ENCODE measurements at places on chromosomes 7 and 10.

DNA sequence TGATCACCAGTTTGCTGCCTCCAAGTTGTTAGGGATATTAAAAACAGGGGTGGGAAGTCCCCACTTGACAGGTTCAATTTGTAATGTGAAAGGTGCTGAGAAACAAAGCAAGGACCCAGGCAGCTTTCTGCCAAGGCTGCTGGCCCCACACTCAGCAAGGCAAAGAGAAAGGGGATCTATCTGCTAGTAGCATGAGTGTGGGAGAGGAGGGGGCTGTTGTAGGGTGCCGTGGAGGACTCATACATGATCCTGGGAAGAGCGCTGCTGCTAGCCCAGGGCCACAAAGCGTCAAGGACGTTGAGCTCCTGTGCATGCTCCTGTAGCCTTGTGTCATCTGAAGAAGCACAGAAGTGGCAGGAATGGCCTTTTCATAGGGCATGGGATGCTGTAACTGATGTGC, 96.5 kb upstream of the INSYN2A start:
- DNase-seq: no peak

- no peak for DNase-seq
These were observed 454.6 kb upstream of the ANKRD30A start for GRCh38 chr10:36670621-36671402.

DNA sequence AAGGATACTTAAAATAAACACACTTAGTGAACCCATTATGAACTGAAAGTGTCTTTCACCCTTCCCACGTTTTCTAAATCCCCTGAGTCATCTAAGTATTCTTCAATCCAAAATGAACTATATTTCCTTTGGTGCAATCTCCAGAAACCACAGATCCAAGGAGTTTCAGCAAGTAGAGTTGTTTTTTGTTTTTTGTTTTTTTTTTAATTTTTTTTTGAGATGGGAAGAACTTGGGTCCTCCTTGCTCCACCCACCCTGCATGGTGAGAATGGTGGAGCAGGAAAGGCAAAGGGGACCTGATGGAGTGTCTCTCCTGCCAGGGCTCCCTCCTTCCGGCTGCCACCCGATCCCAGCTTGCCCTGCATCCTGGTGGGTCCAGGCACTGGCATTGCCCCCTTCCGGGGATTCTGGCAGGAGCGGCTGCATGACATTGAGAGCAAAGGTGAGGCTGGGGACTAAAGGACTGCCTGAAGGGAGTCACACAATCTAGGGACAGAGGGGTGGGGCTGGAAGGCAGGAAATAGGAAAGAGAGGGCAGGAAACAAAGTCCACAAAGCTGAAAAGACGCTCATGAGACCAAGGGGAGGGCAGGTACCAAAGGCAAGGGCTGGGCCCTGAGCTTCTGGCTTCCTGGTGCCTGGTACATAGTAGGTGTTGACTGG, 12.1 kb downstream of the ATG9B start:
- no peak for DNase-seq

GRCh38 chr10:114258274-114258840, 19.3 kb downstream of the VWA2 start:
- DNase-seq: no peak

DNA sequence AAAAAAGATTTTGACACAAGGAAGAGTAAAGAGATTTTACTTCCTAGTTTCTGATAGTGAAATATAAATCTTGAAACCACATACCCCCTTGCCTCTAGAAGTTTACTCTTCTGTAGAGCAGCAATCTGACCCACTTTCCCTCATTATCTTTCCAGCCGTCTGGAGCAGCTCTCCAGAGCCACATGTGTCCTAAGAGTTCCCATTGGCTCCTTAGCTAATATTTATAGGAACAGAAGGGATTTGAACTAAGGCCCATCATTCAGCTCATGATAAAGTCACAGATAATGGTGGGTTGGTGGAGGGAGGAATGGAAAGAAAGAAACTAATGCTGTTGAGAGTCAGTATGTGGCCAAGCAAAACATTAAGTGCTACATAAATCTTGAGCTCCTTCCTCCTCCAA, 121.8 kb downstream of the INHBA start:
- DNase-seq: no peak

GRCh38 chr7:119761776-119762175, 511.2 kb upstream of the KCND2 start:
- no peak for DNase-seq

DNA sequence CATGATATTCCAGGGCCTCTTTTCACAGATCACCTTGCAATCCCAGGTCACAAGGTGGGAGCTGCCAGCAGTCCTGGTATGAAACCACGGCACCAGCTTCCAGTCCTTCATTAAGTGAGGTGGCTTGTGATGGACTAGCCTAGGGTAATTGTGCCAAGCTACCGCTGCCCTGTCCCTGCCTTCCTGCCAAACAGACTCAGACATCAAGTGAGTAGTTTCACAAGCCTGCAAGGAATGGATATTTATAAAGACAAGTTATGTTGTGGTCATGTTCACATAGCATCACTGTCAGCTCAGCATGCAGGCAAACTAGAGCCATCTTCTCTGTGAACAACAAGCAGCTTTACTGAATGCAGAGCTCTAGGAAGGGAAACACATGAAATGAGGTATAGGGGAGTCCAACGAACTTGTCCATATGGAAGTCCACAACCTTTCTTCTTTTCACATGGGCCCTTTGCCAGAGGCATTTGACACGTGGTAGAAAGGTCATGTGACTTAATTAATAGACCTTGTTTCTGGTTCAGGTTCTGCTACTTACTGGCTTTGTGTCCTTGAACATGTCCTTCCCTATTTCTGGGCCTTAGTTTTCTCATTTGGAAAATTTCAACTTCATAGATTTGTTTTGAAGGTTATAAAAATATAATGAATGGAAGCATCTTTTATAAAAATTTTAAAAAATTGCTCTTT, 1061.2 kb downstream of the KCNMA1 start:
- no peak for DNase-seq

- no peak for DNase-seq
These were observed 542.9 kb upstream of the GALNT17 start for GRCh38 chr7:70589010-70589409.

- DNase-seq: no peak
These were observed 133.9 kb downstream of the AUTS2 start for GRCh38 chr7:69732203-69732602.

GRCh38 chr10:33309406-33309805, 25.1 kb downstream of the NRP1 start:
- DNase-seq: no peak

DNA sequence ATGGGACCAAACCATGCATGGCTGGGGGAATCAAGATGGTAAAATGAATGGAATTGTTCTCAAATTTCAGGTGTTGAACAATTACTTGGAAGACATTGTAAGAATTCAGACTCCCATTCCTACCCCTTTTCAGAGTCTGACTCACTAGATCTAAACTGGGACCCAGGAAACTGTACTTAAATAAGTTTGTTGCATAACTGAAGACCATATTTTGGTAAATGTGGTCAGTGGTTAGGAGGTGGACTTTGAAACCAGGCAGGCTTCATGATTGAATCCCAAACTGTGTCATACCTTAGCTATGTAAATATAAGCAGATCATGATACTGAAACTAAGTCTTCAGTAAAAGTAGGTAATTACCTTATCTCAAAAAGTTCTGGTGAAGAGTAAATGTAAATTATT, 41.7 kb downstream of the ZWINT start:
- no peak for DNase-seq

- DNase-seq: no peak
These were observed 390.3 kb downstream of the MAGI2 start for GRCh38 chr7:79063019-79063698.

DNA sequence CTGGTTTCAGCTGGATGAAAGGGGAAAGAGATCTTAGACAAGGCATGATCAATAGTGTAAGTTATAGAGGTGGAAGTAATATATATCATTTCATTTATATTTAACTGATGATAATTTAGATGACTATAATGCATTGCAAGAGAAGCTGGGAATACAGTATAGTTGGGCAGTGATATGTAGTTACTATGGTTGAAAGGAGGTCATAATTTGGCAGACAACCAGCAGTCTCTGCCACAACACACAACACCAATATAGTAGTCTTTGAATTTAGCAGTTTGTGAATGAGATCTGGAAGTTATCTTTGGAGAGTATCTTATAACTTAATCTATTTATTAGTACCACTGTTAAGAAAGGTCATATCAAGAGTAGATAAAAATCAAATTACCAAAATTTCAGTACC, 39.9 kb downstream of the TAX1BP1 start:
- DNase-seq: no peak

- no peak for DNase-seq
These were observed 694.8 kb downstream of the KCNMA1 start for GRCh38 chr10:76942628-76943416.

DNA sequence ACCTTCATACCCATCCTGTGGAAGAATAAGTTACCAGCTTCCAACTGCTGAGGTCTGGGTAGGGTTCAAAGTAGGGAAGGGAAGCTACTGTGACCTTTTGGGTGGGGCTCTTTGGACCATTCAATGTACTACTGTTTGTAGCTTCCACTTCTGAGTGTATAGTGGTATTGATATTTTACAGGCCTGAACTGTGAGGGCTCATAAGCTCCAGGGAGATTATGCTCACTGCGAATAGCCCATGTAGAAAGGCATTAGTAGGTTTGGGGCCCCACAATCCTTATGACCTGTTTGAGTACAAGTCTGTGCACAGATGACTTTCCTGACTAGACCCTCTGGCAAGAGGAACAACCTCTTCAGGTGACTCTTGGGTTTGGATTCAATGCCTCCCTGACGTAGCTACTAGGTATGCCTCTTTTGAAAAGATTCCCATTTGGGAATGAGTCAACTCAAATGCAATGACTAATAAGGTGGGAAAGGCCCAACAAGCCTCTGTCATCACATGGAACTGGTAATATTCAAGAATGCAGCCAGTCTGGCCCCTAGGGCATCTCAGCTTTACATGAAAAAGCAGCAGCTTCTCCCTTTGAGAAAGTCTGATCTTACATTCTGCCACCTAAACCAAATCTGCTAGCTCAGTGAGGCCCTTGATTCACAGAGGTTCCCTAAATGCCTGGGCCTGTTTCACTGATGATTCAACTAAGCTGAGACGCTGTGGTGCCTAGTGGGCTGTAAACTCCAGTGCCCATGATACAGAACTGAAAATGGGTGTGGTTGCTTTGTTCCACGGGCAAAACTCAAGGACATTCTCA, 79.8 kb downstream of the ABI1 start:
- no peak for DNase-seq

DNA sequence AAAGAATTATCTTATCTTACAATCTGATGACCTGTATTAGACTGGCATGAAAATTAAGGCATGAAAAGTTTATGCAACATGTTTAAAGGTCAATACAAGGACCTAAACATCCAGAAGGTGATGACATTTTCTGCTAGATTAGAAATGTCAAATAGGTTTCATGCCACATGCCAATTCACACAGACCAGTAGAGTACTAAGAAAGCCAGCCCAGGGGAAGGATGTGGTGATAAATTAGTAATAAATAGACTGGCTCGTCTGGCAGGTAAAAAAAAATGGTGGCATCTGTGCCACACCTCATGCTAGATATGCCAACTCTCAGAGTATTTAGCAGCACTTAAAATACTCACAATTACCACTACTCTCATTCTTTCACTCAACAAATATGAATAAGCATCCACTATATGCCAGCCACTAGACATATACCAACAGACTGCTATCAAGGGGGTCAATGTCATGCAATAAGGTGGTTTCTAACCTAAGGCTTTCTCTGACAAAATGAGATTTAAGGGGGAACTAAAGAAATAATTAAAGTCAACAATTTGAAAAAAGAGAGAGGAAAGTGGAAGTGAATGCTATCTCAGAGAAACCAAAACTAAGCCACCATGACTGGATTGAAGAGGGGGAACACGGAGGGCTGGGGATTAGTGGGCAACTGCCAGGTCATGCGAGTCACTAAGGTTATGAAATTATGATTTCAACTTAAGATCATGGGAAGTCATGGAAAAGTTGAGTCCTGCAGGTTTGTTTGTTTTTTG, 83.5 kb downstream of the SGMS1 start:
- peak; percentile 53 for DNase-seq

DNA sequence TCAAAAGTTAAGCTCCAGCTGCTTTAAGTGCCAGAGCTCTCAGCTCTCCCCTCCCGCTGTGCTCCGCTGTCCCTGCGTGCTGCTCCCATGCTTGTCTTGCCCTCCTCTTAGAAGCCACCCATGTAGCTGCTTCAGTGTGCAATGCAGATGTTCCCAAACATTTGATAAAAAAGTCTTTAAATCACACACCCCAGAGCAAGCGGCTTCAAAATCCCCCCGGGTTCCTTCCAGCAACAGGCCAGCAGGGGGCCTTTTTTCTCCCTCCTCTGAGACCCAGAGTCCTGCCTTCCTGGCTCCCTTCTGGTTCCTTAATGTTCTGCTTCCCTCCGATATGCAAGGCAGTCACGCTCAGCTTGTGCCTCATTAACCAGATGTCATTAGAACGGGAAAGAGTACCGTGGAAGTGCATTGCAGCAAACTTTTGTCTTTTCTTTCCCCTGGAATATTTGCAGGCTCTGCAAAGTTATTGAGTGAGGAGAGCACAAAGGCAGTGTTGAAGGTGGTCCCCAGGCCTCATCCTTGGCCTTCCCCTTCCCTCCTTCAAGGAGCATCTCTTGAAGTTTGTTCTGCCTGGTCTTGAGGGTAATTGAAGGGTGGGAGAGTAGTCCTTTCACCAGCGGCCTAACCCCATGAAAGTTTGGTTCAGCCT, 25.5 kb downstream of the LDB3 start:
- DNase-seq: peak; percentile 35

- DNase-seq: no peak
These were observed 2.8 kb downstream of the CALHM3 start for GRCh38 chr10:103476046-103476768.

DNA sequence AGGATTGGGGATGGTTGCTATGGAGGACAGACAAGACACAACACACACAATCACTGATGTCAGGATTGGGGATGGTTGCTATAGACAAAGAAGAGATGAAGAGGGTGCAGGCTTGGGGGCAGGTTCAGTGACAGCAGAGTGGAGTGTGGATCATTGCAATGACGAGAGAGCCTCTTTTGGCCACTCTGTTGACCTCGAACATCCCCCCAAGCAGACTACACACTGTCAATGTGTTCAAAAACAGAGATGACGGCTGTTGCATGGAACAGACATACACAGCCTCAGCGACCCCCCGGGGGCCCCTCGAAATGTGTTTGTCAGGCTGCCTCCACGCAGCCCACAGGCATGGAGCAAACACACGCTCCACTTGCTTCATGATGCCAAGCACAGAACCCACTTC, 133.0 kb downstream of the PTPRN2 start:
- no peak for DNase-seq

DNA sequence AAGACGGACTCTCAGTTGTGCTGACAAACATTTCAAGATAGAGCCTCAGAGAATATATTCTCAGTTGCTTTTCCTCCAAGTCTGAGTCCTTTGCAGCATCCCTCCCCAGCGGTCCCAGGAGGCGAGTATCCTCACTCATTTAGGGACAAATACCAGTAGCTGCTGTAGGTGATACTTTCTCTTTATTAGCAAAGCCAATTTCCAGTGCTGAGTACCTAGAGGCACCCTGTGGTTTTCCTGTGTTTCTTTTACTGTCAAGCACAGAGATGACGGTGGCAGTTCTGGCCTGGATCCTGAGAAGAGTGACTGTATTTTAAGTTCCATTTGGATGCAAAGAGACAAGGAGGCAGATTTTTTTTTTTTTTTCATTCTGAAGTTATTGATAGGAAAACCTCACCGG, 1058.4 kb downstream of the SORCS3 start:
- no peak for DNase-seq
